ENCODE measurements at places on chromosomes 4 and X.

GRCh38 chr4:7871356-7871755, 68.3 kb downstream of the AFAP1 start:
- no peak for DNase-seq

DNA sequence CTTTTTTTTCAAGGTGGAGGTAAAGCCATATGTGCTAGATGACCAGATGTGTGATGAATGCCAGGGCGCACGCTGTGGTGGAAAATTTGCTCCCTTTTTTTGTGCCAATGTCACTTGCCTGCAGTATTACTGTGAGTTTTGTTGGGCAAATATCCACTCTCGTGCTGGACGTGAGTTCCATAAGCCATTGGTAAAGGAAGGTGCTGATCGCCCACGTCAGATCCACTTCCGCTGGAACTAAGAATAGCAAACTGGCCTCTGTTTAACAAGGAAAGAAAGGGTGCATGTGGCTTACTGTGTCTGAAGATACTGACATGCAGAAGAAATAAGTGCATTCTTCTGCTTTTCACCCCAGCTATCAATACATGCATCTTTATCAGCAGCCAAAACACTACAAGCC, 63.9 kb downstream of the CPEB2 start:
- DNase-seq = no peak

DNA sequence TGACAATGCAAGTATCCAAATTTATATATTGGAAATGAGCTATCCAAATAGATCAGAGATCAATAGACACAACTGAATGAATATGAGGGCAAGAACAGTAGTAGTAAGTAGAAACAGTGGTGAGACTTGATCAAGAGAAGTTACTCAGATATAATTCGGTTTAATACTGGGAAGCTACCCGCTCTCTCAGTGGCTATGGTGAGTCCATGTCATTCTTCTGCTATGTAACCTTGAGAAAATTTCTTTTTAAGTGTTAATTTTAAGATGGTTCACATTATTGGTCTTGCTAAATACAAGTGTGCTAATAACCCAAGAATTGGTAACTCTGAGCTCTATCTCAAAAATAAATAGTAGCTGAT, 53.6 kb downstream of the LEF1 start:
- no peak for DNase-seq

DNA sequence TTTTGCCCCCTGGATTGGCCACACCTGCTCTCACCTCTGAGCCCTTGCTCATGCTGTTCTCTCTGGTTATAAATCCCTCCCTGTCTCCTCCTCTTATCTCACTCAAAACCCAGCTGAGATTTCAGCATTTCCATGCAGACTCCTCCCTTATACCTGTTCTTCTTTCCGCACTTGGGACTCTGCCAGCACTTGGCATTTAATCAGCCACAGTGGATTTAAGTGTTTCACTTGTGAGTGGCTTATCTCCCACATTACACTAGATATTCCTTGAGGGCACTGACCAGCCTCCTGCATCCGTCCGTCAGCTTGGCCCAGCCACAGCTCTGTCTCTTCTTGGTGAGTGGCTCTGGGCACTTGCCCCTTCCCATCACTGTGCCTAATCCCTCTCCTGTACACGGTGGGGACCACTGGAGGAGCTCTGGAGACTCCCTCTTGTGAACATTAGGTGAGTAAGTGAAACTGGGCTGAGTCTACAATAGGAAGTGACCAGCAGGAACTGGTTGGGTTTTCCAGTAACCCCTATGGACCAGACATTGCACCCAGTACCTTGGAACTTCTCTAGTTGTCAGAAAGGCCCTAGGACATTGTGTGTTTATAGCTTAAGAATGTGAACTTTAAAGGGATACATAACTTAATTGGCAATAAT, 19.9 kb downstream of the FGFBP1 start:
- DNase-seq = no peak

Measured in suppressor macrophage treated with lipopolysaccharide for 1 hour (primary cell).